ENCODE measurements at places on chromosomes 5 and 9.

- DNase-seq = no peak
Observed at GRCh38 chr5:72908664-72909063, 47.2 kb upstream of the FCHO2 start.

- DNase-seq = no peak
Observed at GRCh38 chr9:119761812-119762211, 392.6 kb upstream of the BRINP1 start.

DNA sequence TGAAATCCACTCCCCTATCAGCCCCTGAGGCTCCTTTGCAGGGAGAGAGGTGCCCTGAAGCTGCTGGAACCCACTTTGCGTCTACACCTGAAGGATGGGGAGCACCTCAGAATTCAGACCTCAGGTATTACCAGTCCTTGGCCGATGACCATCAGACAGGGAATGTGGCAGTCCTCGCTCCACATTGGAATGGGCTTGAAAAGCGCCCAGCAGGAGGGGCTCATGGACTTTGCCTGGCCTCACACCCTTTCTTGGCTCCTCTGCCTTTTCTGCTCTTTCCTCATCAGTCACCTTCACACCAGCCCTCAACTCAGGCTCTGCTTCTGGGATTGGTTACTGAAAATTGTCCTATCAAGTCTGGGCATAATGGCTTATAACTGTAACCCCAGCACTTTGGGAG is 83.9 kb downstream of the BARX1 start:
- DNase-seq = no peak

- no peak for DNase-seq
Observed at GRCh38 chr5:143442385-143442784, 38.9 kb upstream of the NR3C1 start.

DNA sequence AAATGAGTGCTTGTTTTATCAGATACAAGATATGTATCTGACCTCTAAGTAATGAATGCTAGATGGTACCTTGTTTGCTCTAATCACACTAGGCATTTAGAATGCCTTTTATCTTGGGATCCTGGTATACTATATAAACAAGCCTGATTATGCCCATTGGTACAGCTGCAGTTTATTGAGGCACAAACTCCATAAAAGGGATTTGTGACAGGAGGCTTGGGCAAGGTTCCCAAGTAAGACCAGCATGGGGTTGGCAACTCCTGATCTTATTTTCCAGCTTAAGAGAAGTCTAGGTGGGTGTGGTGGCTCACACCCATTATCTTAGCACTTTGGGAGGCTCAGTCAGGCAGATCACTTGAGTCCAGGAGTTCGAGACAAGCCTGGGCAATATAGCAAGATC is 93.9 kb upstream of the DMRT1 start:
- DNase-seq = no peak

GRCh38 chr5:88873447-88873846 is 9.5 kb downstream of the MEF2C start:
- no peak for DNase-seq

DNA sequence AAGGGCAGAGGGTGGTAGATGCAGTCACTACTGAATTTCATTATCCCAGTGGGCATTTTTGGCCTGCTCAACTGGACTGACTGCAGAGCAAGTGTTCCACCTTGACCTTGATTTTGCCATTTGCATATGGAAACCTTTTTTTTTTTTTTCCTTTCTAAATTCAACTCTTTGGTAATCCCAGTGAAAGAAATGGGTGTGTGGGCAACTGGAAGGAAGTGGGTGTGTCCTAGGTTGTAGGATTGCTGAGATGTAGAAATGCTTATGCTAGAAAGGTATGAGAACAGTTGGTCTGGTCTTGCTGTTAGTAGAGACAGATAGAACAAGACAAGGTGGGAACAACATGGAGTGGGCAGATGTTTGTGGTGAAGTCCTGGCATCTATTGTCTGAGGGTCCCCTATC is 7.8 kb upstream of the IL12B start:
- DNase-seq = no peak

- DNase-seq = no peak
Observed at GRCh38 chr5:141686648-141687416, 4.8 kb upstream of the ARAP3 start.

DNA sequence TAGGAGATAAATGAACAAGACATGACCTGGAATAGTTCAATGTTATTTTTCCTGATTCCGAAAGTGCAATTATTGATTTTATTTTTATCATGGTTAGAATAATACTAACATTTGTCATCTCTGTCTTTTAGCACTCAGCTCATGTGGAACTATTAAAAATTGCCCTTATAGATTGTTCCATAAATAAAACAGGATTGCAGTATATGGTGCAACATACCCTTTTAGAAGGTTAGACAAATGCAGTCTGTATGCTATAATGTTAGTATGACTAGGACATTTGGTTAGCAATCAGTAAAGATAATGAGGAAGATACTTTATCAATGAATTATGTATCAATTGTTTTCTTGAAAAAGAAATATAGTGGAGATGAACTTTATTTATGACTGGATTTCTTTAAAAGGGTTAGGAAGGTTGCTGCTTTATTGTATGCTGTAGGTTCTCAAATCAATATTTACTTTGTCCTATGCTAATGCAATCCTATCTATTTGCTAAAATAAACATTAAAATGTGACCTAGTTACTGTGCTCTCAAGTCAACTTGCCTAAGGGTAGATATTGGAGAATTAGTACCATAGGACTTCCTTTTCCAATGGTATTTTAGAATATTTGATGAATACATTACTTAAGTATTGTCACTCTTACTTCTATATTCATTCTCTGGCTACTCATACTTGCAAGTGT is 348.9 kb upstream of the ISL1 start:
- no peak for DNase-seq

DNA sequence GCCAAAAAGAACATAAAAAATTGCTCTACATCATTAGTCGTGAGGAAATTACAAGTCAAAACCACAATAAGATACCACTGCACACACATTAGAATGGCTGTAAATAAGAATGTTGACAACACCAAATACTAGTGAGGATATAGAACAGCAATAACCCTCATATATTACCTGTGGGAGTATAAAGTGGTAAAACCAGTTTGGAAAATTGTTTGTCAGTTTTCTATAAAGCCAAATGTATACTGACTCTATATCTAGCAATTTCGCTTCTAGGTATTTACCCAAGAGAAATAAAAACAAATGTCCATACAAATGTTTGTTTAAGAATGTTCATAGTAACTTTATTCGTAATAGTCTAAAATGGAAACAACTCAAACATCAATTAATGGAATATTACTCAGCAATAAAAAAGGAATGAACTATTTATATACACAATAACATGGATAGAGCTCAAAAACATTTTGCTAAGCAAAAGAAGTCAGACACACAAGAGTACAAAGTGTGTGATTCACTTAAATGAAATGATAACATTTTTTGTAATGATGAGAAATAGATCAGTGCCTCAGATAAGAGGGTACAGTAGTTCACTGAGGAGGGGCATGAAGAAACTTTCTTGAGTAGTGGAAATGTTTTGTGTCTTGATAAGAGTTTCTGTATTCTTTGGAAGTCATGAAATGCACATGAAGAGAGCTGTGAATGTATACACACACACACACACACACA is 219.6 kb upstream of the ZNF462 start:
- no peak for DNase-seq

DNA sequence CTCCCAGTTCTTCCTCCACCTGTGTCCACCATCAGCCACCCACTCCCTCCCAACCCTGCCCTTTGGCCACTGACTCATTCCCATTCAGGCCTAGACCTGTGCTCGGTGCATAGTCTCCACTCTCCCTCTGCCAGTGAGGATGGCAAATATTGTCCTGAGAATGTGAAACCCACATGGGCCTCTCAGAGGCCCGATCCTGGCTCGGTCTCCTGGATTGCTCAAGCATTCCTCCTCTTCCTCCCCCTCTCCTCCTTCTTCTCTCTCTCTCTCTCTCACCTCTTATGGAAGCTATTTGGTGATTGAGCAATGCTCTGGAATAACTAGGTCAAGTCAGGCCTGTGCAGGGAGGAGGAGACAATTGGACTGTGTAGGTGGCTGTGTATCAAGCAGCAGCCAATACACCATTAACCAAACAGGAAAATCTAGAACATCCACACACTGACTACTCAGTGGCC is 99.9 kb downstream of the KLF4 start:
- no peak for DNase-seq

- DNase-seq = no peak
Observed at GRCh38 chr5:21685522-21685921, 1167.6 kb downstream of the CDH12 start.
